ENCODE measurements at places on chromosomes 5 and 9.

DNA sequence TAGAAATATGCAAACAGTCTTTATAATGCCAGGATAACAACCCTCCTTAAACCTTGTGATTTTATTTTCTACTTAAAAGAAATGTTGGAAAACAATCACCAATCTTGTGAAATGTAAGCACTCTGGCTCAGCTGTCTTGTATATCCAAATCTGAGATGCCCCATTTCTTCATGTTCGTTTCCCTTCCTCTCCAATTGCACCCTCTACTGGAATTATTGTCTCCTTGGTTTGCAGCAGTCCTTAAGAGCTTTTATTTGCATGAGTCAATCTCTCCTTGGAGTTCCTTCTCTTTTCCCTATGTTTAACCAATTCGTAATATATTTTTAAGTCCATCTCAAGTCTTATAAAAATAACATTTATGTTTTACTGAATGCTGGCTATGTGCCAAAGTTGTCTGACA is 362.0 kb upstream of the CDH10 start:
- peak; percentile 76 for DNase-seq

- no peak for DNase-seq
These were observed 225.5 kb downstream of the PTPRD start for GRCh38 chr9:10387282-10387681.

GRCh38 chr5:141172381-141173204 is at the start of gene PCDHB7:
TSS of gene PCDHB7 (plus strand) at chr5:141172644. CDS start at chr5:141172836, 192 bp downstream.
- peak; percentile 19 for DNase-seq

GRCh38 chr5:124856726-124857125 is 110.3 kb upstream of the ZNF608 start:
- no peak for DNase-seq

DNA sequence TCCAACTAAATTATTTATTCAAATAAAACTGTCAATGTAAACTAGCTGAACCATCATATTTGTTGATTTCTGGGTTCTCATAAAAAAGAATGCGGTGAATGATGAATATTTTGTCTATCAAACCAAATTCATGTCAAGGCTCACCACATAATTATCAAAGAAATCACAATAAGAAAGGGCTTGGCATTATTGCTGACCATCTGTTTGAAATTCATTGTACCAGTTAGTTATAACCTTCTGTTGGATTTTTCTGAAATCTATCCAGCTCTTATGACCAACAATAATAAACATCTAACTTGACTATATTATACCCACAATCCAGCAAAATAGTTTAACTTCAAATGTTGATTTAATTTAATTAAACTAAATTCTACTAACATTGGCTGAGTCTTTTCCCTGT is 53.1 kb downstream of the GABRA1 start:
- DNase-seq: no peak

DNA sequence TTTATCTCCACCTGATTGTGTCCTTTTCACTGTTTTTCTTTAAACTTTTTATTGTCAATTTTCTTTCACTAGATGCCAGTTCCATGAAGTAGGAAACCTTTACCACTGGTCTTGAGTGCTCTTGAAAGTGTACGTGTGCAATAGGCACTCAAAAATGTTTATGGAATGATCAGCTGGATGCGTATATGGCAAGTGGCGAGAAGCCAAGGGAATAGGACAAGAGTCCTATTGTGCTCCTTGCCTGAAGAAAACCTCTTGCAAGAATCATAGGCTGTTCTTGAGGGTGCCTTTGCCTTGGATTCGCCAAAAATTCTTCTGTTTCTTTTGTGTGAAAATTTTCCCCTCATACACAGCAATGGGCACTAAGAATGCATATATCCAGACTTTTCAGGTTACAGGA is 97.7 kb downstream of the GHR start:
- DNase-seq: no peak

- no peak for DNase-seq
These were observed at the start of gene PCDHGC5 for GRCh38 chr5:141488591-141489561. TSS of gene PCDHGC5 (plus strand) at chr5:141489081. CDS start at chr5:141489241, 160 bp downstream.

DNA sequence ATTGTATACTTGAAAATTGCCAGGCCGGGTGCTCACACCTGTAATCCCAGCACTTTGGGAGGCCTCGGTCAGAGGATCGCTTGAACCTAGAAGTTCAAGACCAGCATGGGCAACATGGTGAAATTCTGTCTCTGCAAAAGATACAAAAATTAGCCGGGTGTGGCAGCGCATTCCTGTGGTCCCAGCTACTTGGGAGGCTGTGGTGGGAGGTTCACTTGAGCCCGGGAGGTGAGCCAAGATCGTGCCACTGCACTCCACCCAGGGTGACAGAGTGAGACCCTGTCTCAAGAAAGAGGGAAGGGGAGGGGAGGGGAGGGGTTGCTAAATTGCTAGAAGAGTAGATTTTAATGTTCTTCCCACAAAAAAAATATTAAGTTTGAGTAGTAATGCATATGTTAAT is 53.2 kb downstream of the FNBP1 start:
- DNase-seq: no peak

- no peak for DNase-seq
These were observed 16.9 kb upstream of the ADRA1B start for GRCh38 chr5:159899067-159900049.

- no peak for DNase-seq
These were observed 140.6 kb upstream of the ZNF366 start for GRCh38 chr5:72647806-72648205.

DNA sequence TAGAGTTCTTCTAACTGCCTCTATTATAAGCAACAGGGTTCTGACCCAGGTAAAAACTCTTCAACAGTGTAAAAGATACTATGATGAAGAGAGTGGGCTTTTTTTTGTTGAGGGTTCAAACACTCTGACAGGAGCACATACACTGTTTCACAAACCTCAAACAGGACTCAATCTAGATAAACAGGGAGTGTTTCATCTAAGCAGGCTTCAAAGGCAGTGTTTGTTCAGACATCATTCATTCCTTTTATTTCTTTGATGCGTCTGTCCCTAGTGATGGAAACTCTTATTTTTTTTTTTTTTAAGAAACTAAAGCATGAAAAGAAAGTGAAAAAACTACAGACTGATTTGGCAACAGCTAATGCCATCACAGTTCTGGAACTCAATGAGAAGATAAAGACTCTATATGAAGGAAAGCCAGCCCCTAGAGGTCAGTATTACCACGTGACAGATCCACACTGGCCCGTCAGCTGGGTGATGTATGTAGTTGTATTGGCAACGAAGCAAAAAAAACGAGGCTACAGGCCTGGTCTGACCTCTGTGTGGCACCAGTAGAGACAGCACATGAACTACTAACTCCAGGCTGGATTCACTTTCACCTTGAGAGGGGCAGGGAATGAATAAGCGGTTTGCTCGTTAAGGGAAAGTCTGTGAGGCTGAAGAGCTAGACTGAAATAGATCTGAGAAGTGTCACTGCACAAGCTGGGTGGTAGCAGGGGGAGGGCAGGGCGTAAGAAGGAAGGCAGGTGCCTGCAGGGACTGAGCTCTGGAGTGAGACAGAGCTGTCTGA is 172.2 kb downstream of the CCDC192 start:
- DNase-seq: peak; percentile 37

- no peak for DNase-seq
These were observed 135.8 kb downstream of the DCP2 start for GRCh38 chr5:113112435-113112834.

DNA sequence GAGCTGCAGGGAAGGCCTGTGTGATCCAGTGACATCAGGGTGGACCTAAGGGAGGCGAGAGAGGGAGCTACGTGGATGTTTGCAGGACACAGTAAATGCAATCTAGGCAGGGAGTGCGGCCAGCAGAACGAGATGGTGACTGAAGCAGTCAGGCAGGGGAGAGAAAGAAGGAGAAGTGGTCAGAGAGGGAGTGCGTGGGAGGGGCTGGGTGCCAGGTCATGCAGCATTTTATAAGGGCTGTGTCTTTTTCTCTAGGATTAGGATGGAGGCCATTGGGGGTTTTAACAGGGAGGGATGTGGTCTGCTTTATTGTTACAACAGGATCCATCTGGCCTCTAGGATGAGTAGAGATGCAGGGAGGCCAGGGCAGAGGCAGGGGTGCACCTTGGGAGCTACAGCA is 80.4 kb downstream of the DCP2 start:
- DNase-seq: no peak

DNA sequence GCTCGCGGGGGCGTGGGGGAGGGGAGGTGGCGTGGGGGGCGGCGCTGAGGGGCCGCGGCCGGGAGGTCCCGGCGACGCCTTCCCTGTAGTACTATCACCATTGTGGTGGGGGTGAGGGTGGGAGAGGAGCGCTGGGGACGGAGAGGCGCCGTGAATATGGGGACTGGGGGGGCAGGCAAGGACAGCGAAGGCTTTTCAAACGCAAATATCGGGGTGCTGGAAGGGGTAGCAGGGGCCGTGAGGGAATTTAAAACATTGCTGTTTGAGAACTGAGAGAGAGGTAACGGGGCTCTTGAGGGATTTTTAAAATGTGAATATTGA is 427 bp downstream of the RBM27 start:
- DNase-seq: no peak

DNA sequence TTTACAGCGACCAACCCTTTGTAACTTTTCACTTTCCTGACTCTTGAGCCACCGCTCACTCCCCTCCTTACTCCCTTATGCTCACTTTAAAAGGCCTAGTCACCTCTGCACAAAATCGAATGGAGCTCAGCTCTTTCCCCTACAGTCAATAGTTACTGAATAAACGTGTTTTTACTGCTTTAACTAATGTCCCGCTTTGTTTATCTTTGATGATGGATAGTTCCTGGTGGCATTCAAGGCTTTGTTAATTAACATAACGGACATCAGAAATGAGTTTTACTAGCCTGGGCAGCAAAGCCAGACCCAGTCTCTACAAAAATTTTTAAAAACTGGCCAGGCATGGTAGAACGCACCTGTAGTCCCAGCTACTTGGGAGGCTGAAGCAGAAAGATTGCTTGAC is 5.0 kb downstream of the SERINC5 start:
- peak; percentile 2 for DNase-seq

- DNase-seq: no peak
These were observed 57.2 kb downstream of the MTMR12 start for GRCh38 chr5:32255540-32255900.

DNA sequence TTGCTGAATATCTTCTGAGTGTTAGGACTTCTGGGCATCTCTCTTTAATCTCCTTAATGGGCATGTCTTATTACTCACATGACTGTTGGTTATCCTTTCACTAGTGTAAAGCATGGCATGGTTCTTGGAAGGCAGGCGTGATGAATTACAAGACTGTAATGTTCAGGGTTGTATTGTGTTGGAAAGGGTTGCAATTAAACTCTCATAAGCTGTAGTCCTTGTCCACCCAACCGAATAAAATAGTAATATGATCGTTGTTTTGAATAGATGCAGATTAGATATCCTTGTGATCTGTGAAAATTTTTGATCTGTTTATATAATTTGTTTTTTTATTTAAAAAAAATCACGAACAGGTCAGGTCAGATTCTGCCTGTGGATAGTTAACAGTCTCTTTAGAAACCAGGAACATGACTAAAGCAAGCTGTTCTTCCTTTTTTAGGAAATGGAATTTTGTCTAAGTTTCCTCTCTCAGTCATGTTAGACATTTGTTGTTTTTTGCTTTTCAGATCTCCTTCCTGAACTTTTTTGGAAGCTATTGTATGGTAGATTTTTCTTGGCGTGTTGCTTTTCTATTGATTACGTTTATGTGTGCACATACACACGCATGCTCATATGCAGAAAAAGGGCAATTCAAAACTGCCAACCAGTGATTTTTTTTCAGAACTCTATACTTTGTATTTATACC is 121.8 kb downstream of the ARHGEF28 start:
- DNase-seq: no peak

GRCh38 chr9:135724186-135724787 is 22.3 kb downstream of the KCNT1 start:
- DNase-seq: no peak

GRCh38 chr5:104859437-104859836 is 1296.8 kb upstream of the NUDT12 start:
- no peak for DNase-seq

- no peak for DNase-seq
These were observed 1.9 kb upstream of the SH3PXD2B start for GRCh38 chr5:172456076-172456722.

DNA sequence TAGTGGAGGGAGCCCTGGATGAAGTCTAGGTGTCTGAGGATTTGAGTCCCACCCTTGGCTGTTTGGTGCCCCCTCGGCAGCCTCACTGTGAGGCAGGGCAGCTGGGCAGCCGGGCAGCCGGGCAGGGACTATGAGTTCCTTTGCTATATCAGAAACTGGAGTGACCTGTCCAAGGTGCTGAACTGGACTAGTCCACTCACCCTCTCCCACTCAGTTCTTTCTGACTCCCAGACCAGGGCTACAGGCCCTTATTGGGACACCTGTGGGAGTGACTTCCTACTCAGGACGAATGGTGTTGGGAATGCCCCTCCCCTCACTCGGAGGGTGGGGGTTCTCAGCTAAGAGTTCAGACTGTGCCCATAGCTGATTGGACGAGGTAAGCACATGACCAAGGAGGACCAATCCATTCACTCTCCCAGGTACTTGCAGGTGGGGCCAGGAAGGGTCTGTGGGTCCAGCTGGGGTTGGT is 34.1 kb upstream of the RAPGEF1 start:
- no peak for DNase-seq

GRCh38 chr5:59582746-59583145 is 310.8 kb downstream of the PDE4D start:
- no peak for DNase-seq

GRCh38 chr9:20479419-20480155 is 142.7 kb downstream of the MLLT3 start:
- no peak for DNase-seq

DNA sequence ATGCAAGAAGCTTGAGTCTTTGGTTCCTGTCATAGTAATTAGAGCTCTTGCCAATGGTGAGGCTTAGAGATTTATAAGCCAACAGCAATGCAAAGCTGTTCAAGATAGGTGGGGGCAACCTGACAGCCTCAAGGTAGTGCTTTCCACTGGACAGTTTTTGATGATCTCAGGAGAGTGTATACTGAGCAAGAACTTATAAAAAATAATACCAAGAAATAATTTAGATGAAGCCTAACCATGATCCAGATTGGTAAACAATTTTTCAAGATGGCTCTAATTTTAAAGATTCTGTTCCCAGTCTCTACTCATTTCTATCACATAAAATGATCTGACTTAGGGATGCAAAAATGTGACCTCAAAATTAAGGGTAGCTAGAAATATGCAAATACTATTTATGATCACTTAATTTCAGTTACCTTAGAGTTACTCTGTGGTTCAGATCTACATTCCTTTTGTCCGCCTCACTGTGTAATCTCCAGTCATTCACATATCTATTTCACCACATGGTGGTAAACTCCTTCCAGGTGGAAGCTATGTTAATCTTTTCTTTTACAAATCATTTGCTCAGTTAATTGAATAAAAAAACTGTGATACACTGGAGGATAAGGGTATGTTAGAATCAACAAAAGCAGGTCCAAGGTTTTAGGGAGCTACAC is 1228.0 kb upstream of the C9orf72 start:
- DNase-seq: no peak

DNA sequence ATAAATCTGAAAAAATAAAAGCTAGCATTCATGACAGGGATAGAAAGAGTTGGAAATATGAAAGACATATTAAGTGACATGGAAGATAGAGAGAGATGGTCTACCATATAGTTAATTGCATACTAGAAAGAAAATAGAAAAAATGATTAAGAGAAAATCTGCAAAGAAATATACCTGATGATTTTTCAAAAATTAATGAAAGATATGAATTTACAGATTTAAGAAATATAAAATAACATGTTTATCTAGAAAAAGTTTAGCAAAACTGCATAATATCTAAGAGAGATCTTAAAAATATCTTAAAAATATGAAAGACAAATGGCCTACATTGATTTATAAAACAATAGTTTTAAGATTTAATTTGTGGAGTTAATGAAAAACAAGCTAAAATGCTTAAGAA is 219.1 kb upstream of the RPS23 start:
- no peak for DNase-seq

Data from NCI-H2081 (cell line).